ENCODE measurements at places on chromosomes 7 and 10. TPM values are rescaled to one million over a fixed set of nuclear protein-coding genes. Genes with fewer than 3 reads are reported as not detected.

The MRLN gene
- not detected for total RNA-seq

The PNLIPRP3 gene
- not detected for total RNA-seq

The TAC1 gene
- 5.9 TPM for total RNA-seq

The SPOCK2 gene
- total RNA-seq, result 5.3 TPM

The IGFBP3 gene
- 60.9 TPM for total RNA-seq

The ENO4 gene
- 1.2 TPM for total RNA-seq

- no peak for DNase-seq
Observed at GRCh38 chr10:117318909-117319308, 56.3 kb downstream of the PDZD8 start.

DNA sequence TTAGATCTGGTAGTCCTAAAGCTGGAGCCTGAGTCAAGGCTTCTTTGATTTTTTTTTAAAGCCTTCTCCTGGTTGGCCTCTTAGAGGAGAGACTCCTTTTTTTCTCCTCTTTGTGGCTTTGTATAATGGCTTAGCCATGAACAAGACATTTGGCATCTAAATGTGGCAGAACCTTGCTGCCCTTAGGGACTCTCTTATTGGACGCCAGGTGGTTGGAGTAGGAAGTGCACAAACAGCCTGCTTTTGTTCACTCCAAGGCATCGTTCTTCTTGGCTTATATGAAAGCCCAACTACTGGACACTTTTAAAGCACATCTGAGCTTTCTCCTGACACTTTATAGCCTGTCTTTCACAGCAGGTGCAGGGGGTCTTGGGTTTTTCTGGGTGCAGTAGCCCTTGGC lies 25.0 kb downstream of the ZPBP start:
- no peak for DNase-seq

- no peak for DNase-seq
Observed at GRCh38 chr10:103553743-103554487, 60.4 kb downstream of the NEURL1 start.

GRCh38 chr7:110877016-110877415 lies 213.9 kb upstream of the LRRN3 start:
- DNase-seq, result no peak

DNA sequence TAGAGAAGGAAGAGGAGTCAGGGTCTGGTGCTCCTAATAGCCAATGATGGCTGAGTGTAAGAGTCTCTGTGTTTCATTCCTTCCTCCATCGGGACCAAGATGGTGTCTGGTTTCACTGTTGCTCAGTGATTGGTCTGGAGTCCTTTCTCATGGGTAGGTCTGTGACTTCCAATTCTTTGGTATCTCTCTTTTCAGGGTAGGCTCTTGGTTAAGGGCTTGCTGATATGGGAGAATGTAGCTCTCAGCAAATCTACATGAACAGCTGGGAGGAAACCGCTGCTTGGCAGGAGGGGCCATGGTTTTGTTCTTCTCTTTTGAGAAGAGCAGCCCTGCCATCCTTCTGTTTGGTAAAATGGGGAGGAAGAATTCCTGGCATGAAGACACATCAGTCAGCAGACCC lies 209.1 kb upstream of the PODXL start:
- DNase-seq, result no peak

- no peak for DNase-seq
Observed at GRCh38 chr10:12279281-12279680, 70.1 kb upstream of the CAMK1D start.

DNA sequence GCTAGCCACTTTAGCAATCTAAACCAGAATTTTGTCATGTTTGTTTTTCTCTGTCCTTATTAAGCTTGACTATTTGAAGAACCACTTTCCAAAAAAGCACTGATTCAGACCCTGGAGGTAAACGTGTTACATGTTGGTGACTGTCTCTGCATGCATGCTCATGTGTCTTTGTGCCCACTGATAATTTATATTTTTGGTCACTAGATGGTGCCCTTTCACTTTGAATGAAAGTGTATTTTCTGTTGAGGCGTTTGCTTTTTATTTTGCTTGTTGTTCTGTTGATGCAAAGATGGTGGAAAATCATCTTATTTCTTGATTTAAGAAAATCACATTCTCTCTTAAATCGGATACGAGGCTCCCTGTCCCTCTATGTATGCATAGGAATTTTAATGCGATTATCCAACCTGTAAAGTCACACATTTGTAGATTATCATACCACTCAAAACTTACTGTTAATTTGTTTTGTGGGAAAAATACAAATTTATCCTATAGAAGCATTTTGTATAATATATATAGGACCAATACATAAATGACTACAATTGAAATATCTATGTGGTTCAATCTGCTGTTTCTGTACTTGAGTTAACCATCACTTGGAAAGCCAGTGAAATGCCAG lies 269.3 kb downstream of the BICC1 start:
- no peak for DNase-seq

GRCh38 chr10:91023700-91024398 lies 103.0 kb upstream of the ANKRD1 start:
- no peak for DNase-seq

- DNase-seq, result no peak
Observed at GRCh38 chr10:120966657-120967045, 115.5 kb downstream of the WDR11 start.

- no peak for DNase-seq
Observed at GRCh38 chr10:637771-638195, 51.7 kb downstream of the DIP2C start.

DNA sequence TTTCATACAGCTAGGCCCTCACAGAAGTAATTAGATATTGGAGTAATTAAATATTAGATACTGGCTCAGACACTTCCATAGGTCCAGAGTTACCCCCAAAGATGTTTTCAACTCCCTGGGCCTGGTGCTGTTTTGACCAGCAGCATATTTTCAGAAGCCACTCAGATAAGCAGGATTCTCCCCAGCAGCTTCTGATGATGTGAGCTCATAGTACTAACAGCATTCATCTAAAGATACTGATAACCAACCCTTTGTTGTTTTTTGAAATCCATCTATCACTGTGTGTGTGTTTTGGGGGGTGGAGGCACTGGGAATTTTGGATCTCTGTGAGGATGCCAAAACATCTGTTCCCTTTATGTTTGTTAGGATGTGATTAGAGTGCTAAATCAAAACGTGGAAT lies 52.7 kb downstream of the VPS50 start:
- no peak for DNase-seq

DNA sequence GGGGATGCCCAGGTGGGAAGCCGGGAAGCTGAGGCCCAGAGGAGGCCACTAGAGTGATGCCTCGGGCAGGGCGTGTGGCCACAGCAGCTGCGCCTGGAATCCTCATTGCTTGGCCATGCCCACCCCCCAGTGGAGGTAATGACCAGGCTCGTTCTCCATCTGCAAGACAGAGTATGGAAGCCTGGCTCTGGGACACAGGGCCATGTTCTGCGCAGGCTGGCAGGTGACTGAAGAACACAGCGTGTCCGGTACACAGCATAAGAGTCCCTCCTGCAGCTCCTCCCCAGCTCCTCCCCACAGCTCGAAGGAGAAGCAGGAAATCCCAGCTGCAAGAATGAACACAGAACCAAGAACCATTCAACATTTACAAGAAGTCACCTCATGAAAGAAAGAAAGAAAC lies 64.8 kb downstream of the SMURF1 start:
- no peak for DNase-seq

DNA sequence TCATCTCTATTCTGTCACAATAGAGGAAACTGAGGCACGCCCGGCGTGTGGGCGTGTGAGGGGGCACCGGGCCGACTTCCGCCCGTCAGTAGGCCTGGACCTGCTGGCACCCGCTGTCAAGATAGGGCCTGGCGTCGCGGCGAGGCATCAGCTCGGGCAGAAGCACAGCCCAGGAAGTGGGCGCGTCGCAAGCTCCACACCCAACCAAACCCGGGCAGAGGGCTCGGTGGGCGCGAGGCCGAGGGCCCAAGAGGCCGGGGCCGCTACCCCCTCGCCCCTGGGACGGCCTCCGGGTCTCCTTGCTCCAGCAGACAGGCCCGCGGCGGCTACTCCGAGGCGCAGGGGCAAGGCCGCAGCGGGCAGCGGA lies 91.2 kb downstream of the SPAG6 start:
- DNase-seq, result no peak

All from sciatic nerve (tissue), 2 donors.